ENCODE measurements at places on chromosomes 5 and 9.

- DNase-seq: no peak
Observed at GRCh38 chr5:5418764-5419163, 3.7 kb upstream of the ICE1 start.

DNA sequence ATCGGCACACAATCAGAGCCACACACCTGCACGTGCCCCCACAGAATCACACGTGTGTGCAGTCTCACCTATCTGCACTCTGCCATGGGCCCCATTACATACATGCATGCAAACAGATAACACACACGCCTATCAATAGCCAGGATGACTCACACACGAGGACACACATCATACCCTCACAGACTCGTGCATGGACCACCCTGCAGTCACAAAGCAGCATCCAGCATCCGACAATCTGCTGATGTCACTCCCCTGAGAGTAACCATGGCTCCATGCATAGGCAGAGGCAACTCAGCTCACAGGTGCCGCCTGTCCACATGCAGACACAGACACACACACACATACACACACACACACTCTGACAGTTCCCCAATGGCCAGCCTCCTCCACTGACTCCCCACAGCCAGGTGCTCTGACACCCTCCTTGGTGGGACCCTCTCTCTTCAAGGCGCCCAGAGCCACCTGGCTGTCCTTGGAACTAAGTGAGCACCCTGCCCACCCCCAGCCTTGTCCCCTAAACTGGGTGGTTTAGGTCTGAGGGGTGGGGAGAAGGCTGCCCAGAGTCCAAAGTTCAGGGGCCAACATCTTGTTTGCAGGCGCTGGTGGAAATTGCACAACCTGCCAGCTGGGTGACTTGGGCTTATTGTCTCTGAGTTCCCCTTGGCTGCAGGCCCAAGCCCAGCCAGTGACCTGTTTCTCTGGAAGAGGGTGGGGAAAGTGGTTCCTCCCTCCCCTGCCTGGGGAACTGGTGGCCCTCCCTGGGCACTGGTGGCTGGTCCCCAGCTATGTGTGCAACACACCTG is 34.6 kb upstream of the NEK6 start:
- DNase-seq: no peak

DNA sequence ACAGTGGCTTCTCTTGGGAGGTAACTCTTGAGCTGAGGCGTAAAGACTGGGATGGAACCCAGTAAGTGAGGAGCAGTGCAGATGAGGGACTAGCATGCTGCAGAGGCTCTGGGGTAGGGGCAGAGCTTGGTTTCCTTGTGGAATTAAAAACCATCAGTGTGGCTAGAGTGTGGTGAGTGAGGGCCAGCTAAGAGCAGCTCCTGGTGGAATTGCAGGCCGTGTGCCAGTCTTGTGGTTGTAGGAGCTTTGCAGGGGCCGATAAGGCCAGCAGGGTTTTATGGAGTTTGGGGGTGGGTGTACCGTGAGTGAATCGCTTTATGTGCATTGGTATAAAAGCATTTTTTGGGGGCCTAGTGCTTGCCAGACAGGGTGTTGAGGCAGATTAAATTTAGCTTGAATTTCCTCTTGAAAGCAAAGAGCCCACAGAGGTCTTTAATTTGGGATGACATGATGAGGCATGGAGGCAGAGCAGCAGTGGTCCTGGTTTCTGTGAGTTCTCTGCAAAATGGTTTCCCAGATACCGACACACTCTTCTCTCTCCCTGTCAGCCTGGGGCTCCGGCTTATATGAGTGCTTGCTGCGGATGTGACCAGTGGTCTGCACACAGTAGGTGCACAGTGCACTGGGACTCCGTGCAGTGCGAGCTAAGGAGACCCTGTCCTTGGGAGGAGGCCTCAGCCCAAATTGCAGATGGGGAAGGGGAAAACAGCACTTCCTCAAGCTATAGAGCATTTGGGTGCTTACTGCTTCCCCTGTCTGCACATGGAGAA is 176.4 kb upstream of the PITX1 start:
- DNase-seq: peak; percentile 58

DNA sequence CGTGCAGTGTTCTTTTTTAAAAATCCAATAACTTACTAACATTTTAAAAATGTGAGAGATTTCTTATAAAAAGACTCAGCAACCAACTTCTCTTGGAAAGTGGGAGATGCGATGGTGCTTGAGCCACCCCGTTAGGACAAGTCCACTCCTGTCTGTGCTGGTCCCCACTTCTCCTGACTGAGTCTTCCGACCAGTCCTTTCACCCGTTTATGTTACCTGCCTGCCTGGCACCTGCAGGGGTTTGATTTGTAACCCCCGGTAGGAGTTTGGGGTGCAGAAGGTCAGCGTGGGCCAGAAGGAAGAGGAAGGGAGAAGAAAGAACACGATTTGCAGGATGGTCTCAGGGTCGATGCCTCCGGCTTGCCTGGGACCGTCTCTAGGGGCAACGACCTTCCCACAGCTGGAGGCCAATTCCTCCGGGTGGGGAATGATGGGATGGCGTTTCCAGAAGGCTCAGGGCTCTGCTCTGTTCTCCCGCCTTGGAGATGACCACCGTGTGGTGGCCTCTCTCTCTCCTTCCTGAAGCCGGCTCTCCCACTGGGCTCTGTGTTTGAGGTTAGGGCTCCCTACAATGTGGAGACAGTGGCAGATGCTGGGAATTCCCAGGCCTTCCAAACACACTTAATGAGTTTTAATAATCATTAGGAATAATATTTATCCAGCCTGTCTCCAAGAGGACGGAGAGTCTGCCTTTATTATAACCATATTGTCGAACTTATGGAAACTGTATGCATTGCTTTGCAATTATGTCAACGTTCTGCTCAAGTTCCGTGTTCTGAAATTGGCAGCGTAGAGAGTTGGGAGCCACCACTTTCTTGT is 14.8 kb downstream of the COL27A1 start:
- peak; percentile 55 for DNase-seq

DNA sequence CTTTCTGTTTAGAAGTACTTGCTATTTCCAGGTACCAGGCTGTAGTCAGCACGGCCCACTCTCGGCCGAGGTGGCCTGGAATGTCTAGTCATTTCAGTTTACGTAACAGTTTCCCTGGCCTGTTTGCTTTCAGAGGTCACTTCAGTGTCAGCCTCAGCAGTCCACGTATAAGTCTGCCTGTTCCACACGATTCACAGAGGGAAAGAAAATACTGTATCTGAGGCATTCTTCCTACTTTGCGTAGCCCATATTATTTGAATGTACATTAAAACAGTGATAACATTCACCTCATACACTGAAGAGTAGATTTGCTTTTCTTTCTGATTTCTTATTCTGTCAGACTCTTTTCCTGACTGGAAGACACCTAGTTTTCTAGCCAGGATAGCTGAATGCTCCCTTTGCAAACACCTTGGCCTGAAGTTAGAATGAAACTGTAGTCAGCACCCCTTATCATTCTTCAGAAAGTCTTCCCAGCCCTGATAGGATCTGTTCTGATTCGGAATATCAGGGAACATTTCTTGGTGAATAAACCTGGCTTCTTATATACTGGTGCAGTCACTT is 140.9 kb downstream of the AOPEP start:
- no peak for DNase-seq

- no peak for DNase-seq
Observed at GRCh38 chr5:16981700-16982099, 45.6 kb upstream of the MYO10 start.

All from fibroblast of skin of abdomen (primary cell).